Activated T-helper 1 cell treated with Interleukin-2 at 50 U/mL for 16 hours (primary cell): ENCODE measurements at places on chromosomes 4 and X.

DNA sequence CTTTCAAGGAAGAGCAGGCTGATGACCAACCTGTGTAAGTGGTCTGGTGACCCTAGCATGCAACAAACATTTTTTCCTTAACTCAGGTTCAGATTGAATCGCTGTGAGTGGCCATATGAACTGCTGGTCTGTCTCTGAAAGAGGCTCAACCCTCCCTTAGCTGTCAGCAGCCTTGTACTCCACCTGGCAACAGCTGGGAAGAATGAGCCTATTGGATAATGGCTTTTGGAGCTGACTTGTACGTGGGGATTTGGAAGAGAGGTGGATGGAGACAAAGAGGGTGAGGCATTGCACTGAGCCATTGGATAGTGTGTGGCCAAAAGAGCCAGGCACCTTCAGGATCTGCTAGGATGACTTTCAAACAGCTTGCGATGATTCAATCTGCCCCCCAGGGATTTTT lies 35.7 kb upstream of the BMP15 start:
- no peak for DNase-seq

GRCh38 chrX:3599802-3600430 lies 113.5 kb downstream of the PRKX start:
- DNase-seq: no peak

- DNase-seq: peak; percentile 11
These were observed 761 bp downstream of the FGFRL1 start for GRCh38 chr4:1012034-1012739.

DNA sequence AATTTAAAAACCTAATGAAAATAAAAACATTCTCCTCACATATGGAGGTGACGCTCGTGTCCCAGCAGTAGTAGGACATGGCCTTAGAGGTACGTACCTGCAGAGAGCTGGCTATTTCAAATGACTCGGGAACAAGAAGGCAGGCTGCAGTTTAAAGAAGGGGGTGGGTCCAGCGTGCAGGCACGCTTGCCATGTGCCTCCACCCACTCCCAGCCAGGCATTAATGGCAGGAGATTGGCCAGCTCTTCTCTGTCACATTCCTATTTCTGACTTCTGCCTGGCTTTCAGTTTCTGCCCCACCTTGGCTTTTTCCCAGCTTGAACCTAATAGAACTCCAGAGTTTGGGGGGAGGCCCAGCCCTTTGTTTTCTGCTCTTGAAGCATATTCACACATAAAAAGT lies 17.2 kb downstream of the PDHA1 start:
- DNase-seq: no peak

GRCh38 chrX:122464341-122464740 lies 719.7 kb upstream of the GRIA3 start:
- no peak for DNase-seq

DNA sequence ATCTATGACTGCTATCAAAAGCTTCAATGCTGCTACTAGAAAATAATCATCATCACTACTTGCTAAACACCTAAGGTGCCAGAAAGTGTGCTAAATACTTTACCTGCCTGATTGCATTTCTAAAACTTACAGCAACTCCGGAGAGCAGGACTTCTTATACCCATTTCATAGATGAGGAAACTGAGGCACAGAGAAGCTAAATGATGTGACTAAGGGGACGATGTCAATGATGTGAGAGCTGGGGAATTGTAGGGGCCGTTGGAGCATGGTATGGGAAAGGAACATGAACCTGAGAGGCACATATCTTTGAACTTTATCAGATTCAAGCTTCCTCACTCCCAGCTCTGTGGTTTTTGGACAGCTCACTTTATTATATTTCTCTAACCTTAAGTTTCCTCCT lies 38.7 kb downstream of the CCKAR start:
- no peak for DNase-seq

GRCh38 chr4:67234296-67234695 lies 311.0 kb downstream of the CENPC start:
- DNase-seq: no peak

DNA sequence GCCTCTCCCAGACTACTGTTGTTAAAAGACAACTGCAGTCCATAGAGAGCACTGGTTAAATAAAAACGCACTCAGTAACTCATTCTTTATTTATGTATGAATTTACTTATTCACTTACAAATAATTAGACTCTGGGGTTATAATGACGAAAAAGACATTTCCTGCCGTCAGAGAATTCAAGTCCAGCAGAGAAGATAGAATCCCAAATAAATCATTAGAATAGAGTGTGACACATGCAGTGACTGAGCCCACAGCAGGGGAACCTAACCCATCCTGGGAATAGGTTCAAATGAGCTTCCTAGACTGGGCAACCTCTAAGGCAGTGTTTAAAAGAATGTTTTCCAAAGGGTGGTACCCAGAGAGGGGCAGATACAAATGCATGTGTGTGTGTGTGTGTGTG lies 53.9 kb downstream of the FGFBP1 start:
- DNase-seq: no peak

DNA sequence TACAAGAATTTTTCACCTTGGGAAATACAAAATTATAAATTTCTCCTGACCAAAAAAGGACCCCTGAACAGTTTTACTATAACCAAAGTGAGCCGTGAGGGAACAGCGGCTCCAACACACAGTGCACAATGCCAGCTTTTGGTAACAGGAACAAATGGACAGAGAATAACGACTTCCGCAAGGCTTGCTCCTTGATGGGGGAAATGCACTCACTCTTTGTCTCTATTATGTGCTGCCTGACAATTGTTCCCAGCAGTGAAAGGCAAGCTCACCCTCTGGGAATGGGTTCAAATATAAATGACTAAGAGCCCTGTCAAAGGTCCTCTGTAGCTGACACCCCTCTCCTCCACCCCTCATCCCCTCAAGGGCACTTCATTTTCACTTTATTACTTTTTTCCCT lies 325.8 kb upstream of the GALNT7 start:
- DNase-seq: no peak

- DNase-seq: no peak
These were observed 45.8 kb downstream of the HDAC8 start for GRCh38 chrX:72526534-72527508.

- no peak for DNase-seq
These were observed 605.2 kb upstream of the NR3C2 start for GRCh38 chr4:149047368-149047767.

- DNase-seq: no peak
These were observed 117.9 kb upstream of the HS3ST1 start for GRCh38 chr4:11546391-11547175.

DNA sequence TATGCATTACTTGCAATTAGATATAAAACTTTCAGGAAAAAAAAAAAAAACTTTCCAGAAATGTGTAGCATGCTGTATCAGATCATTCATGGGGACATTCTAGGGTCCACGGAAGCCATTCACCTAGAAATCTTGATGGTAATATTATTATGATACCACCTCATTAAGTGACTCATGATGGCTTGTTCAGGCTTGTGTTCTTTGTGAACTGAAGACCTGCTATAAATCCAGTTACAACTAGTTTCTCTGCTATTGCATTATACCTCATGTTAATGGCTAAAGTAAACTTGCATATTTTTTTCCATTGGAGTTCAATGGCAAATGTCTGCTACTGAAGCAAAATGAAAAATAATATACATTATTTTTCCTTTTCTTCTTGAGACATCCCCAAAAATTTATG lies 35.3 kb upstream of the PTPN13 start:
- DNase-seq: no peak

DNA sequence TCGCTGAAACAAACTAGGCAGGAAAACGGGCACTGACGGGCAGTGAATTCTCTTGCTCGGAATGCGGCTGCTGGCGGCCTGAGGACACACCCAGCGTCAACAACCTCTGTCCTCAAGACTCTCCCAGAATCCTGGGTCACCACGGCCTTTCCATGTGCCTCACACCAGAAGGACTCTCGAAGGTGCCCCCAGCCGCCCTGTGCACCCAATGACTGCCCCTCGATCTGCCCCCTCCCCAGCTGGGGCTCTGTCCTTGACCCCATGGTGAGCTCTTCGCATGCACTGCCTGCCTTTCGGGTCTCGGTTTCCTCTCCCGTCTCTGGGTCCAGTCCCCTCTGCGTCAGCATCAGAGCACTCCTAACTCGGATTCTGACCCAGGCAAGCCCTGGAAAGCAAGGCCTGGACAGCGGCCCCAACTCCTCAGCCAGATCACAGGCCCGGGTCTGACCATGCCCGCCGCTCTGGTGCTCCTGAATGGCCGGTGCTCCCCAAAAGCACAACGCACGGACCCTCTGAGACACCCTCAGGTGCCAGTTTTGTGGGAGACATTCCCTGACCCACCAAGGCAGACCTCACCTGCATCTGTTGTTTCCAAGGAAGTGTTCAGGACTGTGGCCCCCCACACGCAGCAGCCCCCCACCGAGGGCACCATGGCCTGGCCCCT lies 56.0 kb downstream of the ACOX3 start:
- DNase-seq: no peak

- no peak for DNase-seq
These were observed 145.6 kb downstream of the RAP1GDS1 start for GRCh38 chr4:98406819-98407218.

DNA sequence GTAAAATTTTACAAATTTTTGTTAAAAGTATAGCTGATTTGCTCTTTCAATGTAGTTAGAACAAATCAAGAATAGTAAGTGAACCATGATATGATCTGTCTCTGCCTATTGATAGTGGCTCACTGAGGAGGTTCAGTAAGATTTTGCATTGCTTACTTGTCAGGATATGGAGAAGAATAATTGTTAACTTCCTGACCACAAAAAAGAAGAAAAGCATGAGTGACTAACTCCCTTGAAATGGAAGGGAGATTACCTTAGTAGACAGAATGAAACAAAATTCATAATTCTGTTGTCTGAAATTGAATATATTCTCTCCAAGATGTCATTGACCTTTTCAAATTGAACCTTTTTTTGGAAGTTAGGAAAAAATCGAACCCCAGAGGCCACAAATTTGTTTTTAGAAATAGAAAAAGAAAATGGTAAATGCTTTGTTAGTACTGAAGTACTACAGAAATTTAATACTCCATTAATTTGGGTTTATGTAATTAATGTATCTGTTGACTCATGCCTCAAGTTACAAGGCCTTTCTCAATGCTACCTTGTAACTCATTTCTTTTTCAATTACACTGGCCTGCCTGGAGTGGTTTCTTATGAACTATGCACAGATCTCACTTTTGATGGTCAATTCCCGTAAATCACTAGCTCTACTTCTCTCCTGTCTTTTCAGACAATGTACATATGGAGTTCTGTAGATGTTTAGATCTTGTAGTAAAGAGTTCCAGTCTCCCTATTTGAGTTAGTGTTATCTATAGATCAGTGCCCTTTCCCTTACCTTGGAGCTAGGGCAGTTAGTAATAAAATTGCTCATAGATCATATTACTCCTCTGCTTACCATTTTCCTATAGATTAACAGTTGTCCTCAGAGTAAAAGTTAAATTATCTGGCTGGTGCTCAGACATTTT lies 139.3 kb downstream of the TLL1 start:
- no peak for DNase-seq

DNA sequence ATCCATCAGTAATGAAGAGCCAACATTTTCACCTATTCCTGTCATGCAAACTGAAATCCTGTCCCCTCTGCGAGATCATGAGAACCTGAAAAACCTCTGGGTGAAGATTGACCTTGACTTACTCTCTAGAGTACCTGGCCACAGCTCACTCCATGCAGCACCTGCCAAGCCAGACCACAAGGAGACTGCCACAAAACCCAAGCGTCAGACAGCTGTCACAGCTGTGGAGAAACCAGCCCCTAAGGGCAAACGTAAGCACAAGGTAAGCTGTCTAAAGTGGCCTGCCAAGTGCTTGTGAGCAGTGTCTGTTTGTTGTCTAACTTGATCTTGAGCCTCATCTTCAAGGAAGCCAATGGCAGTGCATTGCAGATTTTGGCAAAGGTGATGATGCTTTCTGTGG lies 455.9 kb downstream of the AFF2 start:
- DNase-seq: no peak

GRCh38 chr4:20760053-20760452 lies 59.8 kb downstream of the PACRGL start:
- DNase-seq: no peak

GRCh38 chrX:65928522-65928921 lies 111.4 kb downstream of the VSIG4 start:
- DNase-seq: no peak
